ENCODE measurements at places on chromosomes 3 and 15. TPM values are rescaled to one million over a fixed set of nuclear protein-coding genes. Genes with fewer than 3 reads are reported as not detected.

Gene FSIP1
- 2.4 TPM for total RNA-seq

Gene NPHP3
- 27.2 TPM for total RNA-seq

Gene TEX55
- not detected for total RNA-seq

Gene MOBP
- not detected for total RNA-seq

Gene COL6A5
- not detected for total RNA-seq

Gene MME
- total RNA-seq, result 204 TPM

Gene INKA1
- 12.0 TPM for total RNA-seq

Gene GPR27
- not detected for total RNA-seq

Gene ROPN1
- not detected for total RNA-seq

Gene CCR9
- total RNA-seq, result not detected

Gene MKRN2OS
- total RNA-seq, result not detected

Gene COLQ
- 1.1 TPM for total RNA-seq

Gene LNP1
- 2.9 TPM for total RNA-seq

Gene RFT1
- 20.9 TPM for total RNA-seq

Gene USP3
- total RNA-seq, result 21.0 TPM

Gene ZNF35
- total RNA-seq, result 7.3 TPM

Gene PYGO1
- 5.4 TPM for total RNA-seq

Gene PLA2G4E
- not detected for total RNA-seq

Gene ARHGEF26
- 0.65 TPM for total RNA-seq

Gene TMEM41A
- total RNA-seq, result 15.8 TPM

Gene STRC
- under 0.01 TPM for total RNA-seq

Gene CD86
- not detected for total RNA-seq

Gene STXBP5L
- not detected for total RNA-seq

Gene BFSP2
- not detected for total RNA-seq

Gene TMEM108
- not detected for total RNA-seq

Data from GM23248 (cell line).